ENCODE measurements at places on chromosomes 11 and 22. TPM values are rescaled to one million over a fixed set of nuclear protein-coding genes. Genes with fewer than 3 reads are reported as not detected.
A peak's percentile ranks its signal among the peaks of the same experiment; 100 is the strongest.

Gene DDB1
- total RNA-seq: 251 TPM

Gene OR8D2
- total RNA-seq: not detected

Gene CCDC87
- total RNA-seq: 0.34 TPM

Gene TEX12
- total RNA-seq: not detected

Gene APOA4
- total RNA-seq: not detected

Gene CD248
- total RNA-seq: 50.9 TPM

Gene SCUBE1
- 0.07 TPM for total RNA-seq

Gene KDELR3
- total RNA-seq: 72.6 TPM

Gene SF3A1
- 139 TPM for total RNA-seq

Gene FGF19
- not detected for total RNA-seq

Gene IGLL1
- not detected for total RNA-seq

Gene MRGPRF
- 4.1 TPM for total RNA-seq

Gene TUB
- total RNA-seq: 5.7 TPM

Gene CHEK1
- total RNA-seq: 30.3 TPM

Gene WNT11
- total RNA-seq: 1.3 TPM

Gene KCNJ11
- not detected for total RNA-seq

Gene ADM2
- total RNA-seq: 23.0 TPM

Gene ABCG4
- total RNA-seq: 0.55 TPM

DNA sequence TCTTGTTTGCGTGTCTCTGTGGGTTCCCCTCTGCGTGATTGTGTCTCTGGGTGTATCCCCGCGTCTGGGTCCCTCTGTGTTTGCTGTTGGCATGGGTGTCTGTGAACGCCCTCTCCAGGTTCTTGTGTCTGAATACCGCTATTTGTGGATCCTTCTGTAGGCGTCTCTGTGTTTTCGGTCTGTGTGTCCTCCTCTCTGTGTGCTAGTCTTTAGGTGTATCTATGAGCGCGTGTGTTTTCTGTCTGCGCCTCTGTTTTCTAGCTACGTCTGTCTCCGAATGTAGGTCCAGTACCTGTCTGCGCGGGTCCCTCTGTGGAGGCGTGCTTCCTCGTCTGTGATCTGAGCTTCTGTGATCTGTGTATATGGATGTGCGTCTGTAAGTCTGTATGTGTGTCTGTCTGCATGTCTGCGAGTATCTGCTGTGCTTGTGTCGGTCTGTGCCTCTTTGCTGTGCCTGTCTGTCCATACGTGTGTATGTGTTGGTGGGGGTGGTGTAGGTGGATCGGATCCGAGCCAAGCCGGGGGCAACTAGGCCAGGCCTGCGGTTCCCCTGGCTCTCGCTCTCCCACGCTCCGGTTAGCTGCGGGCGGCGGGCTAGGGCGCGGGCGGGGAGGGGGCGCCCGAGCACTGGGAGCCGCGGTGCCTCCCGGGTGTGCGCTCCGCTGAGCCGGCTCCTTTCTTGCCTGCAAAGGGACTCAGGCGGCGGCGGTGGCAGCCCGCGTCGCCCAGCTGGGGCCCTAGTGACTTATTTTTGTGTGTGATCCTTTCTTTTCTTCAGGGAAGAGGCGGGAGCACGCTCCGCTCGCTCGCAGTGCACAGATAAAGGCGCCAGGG lies 105.3 kb upstream of the E2F8 start:
- DNase-seq: no peak

- DNase-seq: no peak
These were observed 256.0 kb upstream of the SESN3 start for GRCh38 chr11:95486979-95487378.

DNA sequence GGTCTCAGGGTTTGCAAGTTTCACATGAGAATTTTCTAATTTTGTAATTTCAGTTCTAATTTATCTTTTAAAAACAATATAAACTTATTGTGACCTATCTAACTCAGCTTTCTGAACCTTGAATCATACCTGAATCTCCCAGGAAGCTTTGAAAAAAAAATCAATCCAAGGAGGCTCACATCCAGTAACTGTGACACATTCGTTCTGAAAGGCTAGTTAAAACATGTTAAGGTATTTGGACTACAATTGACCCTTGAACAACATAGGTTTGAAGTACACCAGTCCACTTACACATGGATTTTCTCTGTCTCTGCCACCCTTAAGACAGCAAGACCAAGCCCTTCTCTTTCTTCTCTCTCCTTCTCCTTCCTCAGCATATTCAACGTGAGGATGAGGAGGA lies 40.0 kb downstream of the DDI1 start:
- no peak for DNase-seq

DNA sequence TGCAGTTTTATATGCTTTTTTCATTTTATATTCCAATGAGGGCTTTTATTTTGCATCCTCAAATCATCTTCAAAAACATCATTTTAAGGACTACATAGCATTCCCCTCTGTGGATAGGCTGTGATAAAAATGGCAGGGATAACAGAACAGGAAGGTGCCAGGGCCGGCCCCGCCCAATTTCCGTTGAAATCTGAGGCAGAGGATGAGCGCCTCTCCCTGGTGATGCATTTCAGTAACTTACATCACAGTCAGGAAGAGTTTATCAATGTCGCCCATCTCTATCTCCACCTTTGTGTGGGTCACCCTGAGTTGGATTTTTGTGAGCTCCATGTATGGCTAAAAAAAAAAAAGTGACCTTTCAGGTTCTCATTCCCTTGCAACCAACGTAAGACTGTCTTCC lies 201.6 kb downstream of the DSCAML1 start:
- no peak for DNase-seq

GRCh38 chr11:101840704-101841103 lies 74.1 kb upstream of the CEP126 start:
- DNase-seq: no peak

DNA sequence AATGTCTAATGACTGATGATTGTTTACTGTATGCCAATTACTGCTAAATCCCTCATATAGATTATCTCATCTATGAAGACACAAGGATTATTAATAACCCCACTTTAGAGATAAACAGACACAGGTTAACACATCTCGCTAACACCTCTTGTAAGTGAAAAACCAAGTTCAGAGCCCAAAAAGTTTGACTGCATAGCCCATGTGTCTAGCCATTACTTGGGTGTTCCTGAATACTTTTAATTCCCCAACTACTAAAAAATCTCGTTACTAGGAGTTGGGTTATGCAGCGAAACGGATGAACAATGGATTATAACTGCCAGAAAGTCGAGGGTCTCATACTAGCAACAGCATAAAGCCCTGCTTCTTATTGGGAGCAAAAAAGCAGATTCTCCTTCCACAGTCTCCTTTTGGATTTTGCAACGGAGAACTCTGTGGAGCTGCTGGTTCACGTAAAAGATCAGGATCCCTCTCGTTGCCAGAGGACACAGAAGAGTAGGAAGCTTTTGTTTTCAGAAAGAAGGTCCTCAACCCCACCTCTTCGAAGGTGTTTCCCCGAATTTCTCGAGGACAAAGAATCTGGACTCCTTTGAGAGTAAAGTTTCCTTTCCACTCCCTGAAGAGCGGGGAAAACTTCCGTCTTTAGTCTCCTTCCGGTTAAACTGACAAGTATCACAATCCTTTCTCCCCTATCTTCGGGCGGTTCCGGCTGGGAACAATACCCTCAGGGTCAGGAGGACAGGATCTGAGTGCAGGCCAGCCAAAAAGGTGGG lies 979 bp downstream of the ZBED5 start:
- DNase-seq: peak; percentile 27

- no peak for DNase-seq
These were observed 14.3 kb downstream of the LRRC75B start for GRCh38 chr22:24578355-24579257.

- no peak for DNase-seq
These were observed 34.0 kb downstream of the TTC17 start for GRCh38 chr11:43392713-43393112.

DNA sequence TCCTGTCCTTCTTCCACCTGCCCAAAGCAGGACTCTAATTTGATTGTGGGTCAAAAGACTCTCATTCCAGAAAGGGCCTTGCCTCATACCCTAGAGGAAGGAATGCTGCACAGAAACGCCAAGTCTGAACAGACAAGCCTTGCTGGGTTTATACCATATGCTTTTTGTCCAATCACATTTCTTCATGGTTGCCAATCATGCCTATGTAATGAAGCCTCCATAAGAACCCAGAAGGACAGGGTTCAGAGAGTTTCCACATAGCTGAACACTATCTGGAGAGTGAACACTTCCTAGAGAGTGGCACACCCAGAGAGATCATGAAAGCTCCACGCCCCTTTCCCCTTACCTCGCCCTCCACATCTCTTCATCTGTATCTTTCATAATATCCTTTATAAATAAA lies 4.8 kb upstream of the SAA2 start:
- DNase-seq: no peak

DNA sequence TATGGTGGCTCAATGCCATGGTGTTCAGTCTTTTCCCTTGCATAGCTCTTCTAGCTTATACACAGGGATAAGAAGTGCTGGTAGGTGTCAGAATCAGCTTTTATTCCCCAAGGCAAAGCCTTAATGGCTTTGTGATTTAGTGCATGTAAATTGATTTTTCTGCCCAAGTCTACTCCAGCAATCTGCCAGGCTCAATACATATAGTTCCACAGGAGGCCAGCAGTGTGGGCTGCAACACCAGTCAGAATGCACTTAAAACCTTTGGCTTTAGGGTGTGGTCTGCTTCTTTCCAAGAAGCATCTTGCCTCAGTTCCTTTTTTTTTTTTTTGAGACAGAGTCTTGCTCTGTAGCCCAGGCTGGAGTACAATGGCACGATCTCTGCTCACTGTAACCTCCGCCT lies 14.5 kb upstream of the CAPRIN1 start:
- DNase-seq: no peak

DNA sequence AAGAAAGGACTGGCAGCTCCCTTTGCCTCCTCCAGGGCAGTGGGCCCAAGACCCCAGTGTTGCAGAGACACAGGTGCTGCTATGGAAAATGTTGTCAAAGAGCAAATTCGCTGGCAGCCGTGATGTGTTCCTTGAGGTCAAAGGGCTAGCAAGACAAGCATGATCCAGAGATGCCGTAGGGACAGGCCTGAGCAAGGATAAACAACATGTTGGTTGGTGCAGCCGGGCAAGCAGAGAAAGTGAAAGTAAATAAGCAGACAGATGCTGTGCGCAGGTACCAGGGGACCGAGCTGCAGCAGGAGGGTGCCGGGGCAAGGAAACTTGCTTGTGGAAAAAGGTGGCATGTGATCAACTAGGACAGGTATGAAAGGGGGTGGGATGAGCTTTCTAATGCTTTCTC lies 125.5 kb upstream of the NECTIN1 start:
- no peak for DNase-seq

DNA sequence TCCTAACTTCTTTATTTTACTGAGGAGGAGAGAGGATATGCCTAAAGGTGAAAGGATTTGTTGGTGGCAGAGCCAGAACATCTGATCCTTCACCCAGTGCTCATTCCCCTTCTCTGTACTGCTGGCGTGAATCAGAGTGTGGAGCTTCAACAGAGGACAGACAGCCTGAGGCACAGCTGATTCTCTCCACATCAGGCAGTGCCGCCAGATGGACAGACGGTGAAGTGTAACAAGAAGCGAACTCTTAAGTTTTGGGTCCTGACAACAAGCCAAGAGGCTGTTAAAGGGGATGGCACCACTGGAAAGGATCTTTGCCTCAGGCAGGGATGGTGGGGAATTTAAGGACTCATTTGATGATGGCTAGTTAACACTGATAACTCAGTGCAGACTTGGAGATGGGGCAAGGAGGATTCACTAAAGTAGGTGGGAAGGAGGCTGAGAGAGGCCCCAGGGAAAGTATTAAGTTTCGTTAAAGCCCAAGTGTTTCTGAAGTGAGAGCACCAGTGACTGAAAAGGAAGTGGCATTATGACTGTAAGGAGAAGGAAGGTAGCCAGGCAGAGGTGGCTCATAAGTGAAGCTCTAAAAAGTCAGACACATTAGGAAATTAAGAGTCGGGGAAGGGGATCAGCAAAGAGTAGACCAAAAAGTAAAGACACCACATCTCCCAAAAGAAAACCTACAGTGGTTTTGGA lies 81.3 kb downstream of the CLPB start:
- DNase-seq: peak; percentile 54

GRCh38 chr11:90908074-90908473 lies 685.2 kb upstream of the CHORDC1 start:
- no peak for DNase-seq

DNA sequence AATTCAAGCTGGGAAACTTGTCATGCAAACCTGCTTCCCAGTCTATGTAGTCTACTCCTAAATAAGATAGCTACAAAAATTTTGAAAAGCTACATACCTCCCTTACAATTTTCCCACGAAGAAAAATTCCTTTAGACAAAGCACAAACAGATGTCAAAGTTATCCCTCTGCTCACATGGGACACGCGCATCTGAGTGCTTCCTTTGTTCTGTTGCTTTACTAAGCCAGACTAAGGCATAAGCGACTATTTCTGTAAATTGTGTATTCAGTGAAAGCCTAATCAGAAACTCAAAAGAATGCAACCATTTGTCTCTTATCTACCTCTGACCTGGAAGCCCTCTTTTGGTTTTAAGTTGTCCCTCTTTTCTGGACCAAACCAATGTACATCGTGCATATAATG lies 583.7 kb upstream of the B3GAT1 start:
- DNase-seq: no peak

- DNase-seq: peak; percentile 63
These were observed at the start of gene EXPH5 for GRCh38 chr11:108593214-108593922. Gene EXPH5, minus strand, starts transcription at chr11:108593768. Its CDS starts 232 bp downstream, at chr11:108593536.

DNA sequence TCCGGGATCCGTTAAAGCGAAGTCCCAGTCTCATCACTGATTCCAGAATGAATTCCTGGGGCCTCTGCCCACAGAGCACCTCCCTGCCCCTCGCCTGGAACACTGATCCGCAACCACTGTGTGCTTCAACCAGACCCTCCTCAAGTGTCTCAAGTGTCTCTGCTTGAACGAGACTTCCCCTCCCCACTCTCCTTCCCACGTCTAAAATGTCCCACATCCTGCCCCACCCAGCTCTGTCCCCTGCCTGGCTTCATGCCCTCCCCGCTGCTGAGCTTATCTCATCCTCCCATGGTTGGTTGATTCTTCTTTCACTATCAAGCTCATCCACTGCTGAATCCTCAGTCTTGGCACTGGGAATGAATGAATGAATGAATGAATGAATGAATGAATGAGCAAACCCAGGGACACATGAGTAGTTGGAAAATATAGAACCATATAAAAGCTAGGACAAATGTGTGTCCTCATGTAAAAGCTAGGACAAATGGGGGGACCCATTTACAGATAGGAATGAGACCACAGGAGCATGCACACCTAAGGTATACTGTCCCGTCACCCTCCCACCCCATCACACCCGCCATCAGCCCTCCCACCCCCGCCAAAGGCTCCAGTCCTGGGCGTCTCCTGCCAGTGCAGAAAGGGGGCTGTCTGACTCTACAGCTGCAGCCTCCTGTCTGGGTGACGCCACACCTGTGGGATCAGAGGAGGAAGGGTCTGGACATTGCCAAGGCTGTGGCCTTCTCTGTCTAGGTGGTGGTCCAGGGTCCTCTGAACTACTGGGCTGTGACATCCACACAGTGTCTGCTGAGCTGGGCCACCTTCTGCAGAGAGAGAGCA lies 71.4 kb upstream of the LINC01488 start:
- no peak for DNase-seq

GRCh38 chr11:126392633-126393013 lies 37.1 kb downstream of the ST3GAL4 start:
- DNase-seq: no peak

GRCh38 chr11:125171974-125172373 lies 7.4 kb downstream of the PKNOX2 start:
- DNase-seq: no peak
